ENCODE measurements at places on chromosomes 2 and 18. TPM values are rescaled to one million over a fixed set of nuclear protein-coding genes. Genes with fewer than 3 reads are reported as not detected.
A peak's percentile ranks its signal among the peaks of the same experiment; 100 is the strongest.

The ANKRD62 gene
- total RNA-seq = not detected

- peak; percentile 59 for DNase-seq
Measured at GRCh38 chr2:96163768-96164429, 18.7 kb upstream of the DUSP2 start.

- no peak for DNase-seq
Measured at GRCh38 chr2:242060212-242060835, 190.8 kb downstream of the RTP5 start.

DNA sequence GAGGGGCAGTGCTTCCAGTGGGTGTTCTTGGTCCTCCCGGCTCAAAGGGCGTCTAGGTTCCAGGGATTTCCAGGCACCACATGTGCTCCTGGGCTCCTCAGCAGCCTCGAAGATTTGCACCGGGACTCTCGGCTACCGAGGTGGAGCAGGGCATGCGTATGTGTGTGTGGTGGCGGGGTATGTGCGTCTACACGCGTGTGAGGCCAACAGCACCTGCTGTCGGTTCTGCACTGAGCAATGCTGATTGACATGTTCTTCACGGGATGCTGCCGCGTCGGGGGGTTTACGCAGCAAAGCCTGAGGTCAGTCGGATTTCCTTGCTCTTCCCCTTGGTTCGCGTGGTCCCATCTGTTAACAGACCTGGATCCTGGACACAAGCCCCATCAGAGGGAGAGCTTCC, 119.8 kb downstream of the NDUFA10 start:
- no peak for DNase-seq

GRCh38 chr18:58527285-58527951, 101.5 kb downstream of the ALPK2 start:
- DNase-seq = no peak

DNA sequence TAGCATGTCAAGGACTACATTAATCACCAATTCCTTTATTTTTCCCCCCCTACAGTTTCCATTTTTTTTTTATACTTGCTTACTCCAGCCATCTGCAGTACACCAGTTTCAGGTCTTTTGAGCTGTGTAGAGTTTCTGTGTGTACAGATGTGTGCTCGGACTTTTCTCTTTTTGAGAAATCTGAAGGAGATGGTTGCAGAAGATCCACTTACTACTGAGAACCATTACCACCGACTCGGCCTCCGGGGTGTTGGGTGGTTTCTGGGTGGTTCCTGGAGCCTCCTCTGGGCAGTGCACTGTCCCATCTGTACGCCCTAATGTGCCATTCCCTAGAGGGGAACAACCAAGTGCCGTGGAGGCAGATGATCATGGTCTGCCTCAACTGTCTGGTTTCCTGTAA, 15.4 kb upstream of the LYPD6B start:
- no peak for DNase-seq

- no peak for DNase-seq
Measured at GRCh38 chr18:48459016-48459415, 49.8 kb upstream of the ZBTB7C start.

DNA sequence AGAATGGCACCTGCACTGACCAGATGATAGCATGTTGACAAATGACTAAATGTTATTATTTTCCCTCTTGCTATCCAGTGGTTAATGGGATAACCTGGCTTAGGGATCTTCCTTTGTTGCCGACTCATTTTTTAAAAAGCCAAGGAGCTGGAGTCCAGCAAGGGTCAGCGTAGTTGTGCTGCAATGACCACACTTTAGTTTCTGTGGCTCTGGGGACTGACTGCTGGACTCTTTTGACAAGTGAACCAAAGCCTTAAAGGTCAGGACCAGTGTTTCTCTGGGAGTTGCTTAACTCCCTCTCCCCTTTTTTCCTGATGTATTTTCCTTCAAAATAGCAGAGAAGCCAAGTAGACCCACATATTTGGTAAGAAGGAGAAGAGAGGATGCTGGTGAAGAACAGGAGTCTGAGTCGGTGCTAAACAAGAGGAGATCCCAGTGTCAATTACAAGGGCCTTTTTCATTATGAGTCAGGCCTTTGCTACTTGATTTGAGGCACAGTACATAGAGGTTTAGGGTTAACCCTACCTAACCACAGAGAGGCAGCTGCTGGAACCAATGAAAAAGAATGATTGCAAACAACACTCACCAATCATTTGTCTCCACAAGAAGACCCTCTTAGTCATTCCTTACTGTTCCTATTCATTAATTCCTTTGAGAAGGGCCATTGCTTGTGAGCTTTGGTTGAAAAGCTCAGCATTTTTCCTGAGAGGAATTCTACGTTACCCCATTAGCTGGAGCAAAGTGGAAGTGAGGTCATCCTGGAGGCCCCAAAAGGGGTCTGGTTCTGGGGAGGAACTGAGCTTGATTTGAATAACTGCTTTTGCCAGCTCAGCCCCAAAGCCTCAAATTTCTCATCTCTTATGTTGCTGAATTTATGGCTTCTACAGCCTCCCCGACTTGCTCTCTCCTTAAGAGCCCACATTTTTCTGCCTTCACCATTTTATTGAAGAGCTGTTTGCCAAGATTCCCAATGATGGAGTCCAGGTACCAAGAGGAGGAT, 137.6 kb upstream of the HNMT start:
- DNase-seq = no peak
